SHP77 treated with DMSO at 0.1 percent for 48 hours (cell line): ENCODE measurements at places on chromosomes 1 and 21.

DNA sequence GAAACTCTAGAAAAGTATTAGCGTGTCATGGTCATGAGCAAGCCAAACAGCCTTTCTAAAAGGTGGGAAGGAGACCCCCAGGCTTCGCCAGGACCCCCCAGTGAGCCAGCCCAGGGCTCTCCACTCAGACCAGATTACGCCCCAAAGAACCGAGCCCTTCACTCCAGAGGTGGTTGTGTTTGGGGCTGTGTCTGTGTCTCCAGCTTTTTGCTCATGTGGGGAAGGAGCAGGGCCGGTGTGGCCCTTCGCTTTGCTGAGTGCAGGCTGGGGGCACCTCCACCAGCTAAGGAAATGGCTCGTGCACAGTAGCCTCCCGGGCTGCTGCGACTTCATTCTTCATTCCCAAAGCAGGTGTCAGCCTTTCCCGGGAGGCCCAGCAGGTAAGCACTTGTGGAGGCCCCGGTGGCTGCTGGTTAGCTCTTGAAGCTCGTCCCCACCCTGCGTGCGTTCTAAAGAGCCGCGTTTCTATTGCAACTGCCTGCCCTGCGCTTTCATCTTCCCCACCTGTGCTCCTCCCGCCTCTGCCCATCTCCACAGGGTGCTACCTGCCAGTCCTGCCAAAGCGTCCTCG is 531 bp downstream of the TSPEAR start:
- DNase-seq: no peak

DNA sequence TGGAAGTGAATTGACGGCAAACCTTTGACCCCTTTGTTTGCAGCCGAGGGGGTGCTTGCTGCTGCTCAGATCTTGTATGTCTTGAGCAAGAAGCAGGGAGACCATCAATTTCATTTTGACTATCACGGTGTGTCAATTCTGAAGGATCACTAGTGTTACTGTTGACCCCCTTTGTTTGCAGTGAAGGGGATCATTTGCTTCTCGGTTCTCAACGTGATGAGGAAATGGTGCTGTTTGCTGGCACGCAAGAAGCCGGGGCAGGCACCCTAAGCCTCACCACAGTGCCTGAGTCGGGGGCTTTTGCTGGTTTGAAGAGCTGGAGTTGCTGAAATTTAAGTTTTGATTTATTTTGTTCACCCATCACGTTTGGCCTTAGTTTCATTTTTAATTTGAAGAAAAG is 7.5 kb downstream of the RBM15 start:
- no peak for DNase-seq

GRCh38 chr1:64836802-64837201 is 91.9 kb downstream of the RAVER2 start:
- no peak for DNase-seq

DNA sequence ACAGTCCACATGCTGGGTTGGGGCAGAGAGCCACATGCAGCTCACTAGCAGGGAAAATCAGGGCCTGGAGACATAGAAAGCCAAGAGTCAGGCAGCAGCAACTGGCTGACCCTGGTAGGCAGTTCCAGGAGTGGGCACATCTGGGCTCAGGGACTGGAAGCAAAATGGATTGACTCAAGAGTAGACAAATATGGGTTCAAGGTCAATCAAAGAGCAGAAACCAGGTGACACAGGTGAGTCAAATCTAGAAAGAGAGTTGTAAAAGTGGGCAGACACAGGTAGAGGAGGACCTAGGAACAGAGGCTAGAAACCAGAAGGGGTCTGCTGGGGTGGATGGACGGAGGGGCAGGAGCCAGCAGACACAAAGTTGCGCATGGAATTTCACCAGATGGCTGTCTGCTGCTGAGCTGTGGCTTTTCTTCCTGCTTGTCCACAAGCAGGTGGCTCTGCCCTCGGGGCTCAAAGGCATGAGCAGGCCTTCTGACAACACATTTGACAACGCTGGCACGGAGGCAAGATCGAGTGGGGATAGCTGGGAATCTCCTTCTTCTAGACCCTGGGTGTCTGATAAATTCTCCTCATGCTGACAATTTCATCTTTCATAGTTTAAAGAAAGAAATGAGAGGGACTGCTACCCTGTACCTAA is 40.8 kb upstream of the IGSF3 start:
- no peak for DNase-seq

DNA sequence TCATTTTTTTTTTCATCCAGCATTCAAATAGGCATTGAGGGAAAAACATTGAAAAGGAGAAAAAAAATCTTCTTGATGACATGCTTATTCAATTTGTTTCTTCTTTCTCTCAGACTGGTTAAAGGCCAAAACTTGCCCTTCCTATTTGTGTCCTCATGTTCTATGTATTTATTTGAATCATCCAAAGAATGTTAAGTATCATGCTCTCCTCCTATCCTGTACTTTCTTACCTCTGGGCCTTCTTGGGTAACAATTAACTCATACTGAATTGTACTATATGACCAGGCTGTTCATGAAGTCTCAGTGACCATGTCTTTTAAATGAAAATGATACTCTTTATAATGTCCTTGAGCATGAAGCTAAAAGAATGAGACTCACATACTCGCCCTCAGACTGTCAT is 36.5 kb upstream of the DENND1B start:
- DNase-seq: no peak

DNA sequence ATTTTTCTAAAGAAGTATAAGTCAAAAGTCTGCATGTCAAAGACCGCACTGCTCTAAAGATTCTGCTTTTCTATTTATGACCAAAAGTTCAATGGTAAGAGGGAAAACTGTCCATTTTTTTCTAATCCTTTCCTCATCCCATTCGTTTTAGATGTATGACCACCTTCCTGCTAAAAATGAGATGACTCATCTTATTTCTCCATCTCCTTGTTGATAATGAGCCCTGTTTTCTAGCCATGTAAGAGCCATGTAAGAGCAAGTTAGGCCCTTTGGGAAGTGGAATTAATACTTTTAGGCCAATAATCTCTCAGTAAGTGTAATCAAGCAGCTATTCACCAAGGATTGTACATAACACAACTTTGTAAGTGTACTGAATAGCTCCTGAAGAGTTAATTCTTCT is 475.6 kb upstream of the B3GALT2 start:
- DNase-seq: no peak

- DNase-seq: no peak
These were observed 63.0 kb downstream of the NR5A2 start for GRCh38 chr1:200090252-200091159.

- no peak for DNase-seq
These were observed 31.9 kb downstream of the ZBTB18 start for GRCh38 chr1:244082969-244083368.

DNA sequence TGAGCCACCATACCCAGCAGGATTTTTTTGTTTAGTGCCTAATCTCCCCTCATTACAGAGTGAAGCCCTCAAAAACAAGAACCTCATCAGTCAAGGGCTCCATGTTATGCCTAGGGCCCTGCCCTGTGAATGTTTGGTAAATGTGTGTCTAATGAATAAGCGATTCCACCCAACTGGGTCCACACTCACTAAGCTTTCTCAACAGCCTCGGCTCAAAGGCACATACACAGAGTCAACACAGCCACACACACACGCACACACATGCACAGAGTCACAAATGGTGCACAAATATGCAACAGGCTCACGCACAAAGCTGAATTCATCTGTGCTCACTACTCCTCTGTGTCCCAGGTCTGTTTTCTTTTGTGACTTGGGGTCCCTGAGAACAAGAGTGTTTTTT is 11.7 kb upstream of the SYNC start:
- no peak for DNase-seq

GRCh38 chr1:47814612-47815395 is 182.4 kb downstream of the TRABD2B start:
- no peak for DNase-seq
